ENCODE measurements at places on chromosomes 16 and 17. TPM values are rescaled to one million over a fixed set of nuclear protein-coding genes. Genes with fewer than 3 reads are reported as not detected.

Gene HYDIN
- total RNA-seq, result not detected

DNA sequence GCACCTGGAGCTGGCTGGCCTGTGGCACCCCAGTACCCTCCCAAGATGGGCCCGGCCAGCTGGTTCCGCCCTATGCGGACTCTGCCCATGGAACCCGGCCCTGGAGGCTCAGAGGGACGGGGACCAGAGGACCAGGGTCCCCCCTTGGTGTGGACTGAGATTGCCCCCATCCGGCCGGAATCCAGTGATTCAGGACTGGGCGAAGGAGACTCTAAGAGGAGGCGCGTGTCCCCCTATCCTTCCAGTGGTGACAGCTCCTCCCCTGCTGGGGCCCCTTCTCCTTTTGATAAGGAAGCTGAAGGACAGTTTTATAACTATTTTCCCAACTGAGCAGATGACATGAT, 12.0 kb downstream of the TBX21 start:
- no peaks in the 10 kb centered on the region for H3K4me1 ChIP-seq
- DNase-seq, result no peak
- no peak overlapping the region for H3K27ac ChIP-seq

Gene FNDC8
- total RNA-seq, result not detected

Gene CSH1
- not detected for total RNA-seq

- no peaks in the 10 kb centered on the region for H3K36me3 ChIP-seq
- H3K4me1 ChIP-seq, result peaks cover 20% of the 10 kb centered on the region
- H3K4me3 ChIP-seq, result no peak overlapping the region
- no peaks in the 10 kb centered on the region for H3K27me3 ChIP-seq
- H3K27ac ChIP-seq, result no peak overlapping the region
Measured at GRCh38 chr16:12087901-12088421, 111.4 kb downstream of the SNX29 start.

Gene SRCAP
- total RNA-seq, result 77.7 TPM

GRCh38 chr17:2549392-2550211, 37.9 kb upstream of the METTL16 start:
- no peaks in the 10 kb centered on the region for H3K4me1 ChIP-seq
- DNase-seq, result no peak
- H3K27ac ChIP-seq, result no peak overlapping the region
- no peak overlapping the region for H3K4me3 ChIP-seq
- peaks cover 10% of the 10 kb centered on the region for H3K27me3 ChIP-seq

Gene MLKL
- total RNA-seq, result 26.5 TPM

DNA sequence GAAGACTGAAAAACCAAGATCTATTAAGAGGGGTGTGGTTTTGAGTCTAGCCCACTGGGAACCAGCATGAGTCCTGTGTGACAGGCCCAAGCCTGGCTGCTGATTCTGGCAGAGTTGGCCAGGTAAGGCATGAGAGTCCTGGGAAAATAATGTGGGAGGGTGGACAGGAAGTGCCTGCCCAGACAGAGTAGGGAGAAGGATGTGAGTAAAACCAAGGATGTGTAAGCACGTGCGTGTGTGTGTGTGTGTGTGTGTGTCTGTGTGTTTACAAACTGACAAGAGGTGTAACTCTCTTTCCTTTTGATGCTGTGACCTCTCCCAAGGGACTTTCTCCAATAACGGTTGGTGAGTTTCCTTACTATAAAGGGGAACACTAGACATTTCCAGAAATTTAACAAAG, 15.6 kb upstream of the TEX2 start:
- no peak overlapping the region for H3K27ac ChIP-seq
- no peaks in the 10 kb centered on the region for H3K27me3 ChIP-seq
- H3K4me3 ChIP-seq, result no peak overlapping the region

DNA sequence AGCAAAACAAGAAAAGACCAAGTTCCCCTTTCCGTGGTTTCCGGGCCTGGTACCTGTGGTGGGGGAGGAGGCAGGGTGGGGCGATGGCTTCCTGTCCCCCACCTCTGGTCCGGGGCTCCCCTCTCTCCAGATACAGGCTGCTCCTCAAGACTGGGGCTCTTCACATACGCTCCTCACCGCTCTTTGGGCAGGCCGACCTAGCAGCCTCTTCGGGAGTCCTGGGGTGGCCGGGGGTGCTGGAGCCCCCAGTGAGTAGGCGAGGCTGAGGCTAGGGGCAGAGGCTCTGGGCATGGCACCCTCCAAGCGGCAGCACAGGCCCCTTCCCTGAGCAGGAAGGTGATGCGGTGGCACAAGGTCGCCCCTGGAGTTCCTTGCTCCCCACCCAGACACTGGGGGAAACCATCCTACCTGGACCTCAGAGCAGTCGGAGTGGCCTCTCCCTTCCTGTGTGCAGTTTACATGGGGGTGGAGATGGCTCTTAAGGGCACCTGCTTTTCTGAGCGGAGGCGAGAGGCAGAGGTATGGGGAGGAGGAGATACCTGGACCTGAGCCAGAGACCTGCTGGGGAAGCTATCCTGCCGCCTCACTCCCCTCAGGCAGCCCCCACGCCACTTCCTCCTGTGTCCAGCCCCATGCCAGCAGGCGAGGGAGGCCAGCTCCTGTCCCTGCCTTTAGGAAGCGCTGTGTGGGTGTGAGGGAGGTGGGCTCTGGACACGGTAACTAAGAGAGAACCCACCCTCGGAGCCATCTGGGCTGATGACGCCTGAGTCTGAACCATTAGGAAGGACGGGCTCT, 891 bp downstream of the CORO1A start:
- no peak overlapping the region for H3K27ac ChIP-seq
- H3K36me3 ChIP-seq, result no peaks in the 10 kb centered on the region
- no peak for DNase-seq
- peaks cover 5% of the 10 kb centered on the region for H3K4me1 ChIP-seq
- no peaks in the 10 kb centered on the region for H3K27me3 ChIP-seq
- H3K4me3 ChIP-seq, result no peak overlapping the region

Gene SYT17
- 1.9 TPM for total RNA-seq

DNA sequence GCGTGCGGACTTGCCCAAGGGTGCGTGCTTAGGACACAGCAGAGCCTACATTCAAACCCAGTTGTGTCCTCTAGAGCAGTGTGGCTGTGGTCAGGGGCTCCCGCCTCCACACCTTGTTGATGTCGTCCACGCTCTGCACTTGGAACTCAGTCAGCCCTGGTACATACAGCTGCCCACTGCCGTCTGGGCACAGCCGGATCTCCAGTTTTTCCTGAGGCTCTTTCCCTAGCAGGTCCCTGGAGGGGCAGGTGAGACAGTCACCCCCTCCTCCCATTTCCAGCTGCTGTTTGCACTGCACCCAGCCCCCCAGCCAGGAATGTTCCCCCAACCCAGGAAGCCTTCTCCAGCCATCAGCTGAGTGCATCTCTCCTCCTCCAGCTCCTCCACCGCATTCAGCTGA, 25.7 kb downstream of the KATNB1 start:
- no peak for DNase-seq
- H3K4me1 ChIP-seq, result peaks cover 4% of the 10 kb centered on the region
- no peaks in the 10 kb centered on the region for H3K27me3 ChIP-seq
- peaks cover 32% of the 10 kb centered on the region for H3K36me3 ChIP-seq
- no peak overlapping the region for H3K27ac ChIP-seq
